ENCODE measurements at places on chromosomes 16 and 17. TPM values are rescaled to one million over a fixed set of nuclear protein-coding genes. Genes with fewer than 3 reads are reported as not detected.

Gene OTOP2
- not detected for total RNA-seq

Gene HYDIN
- 0.17 TPM for total RNA-seq

Gene QRICH2
- 3.3 TPM for total RNA-seq

Gene KRTAP3-2
- not detected for total RNA-seq

Gene MEFV
- total RNA-seq = not detected

Gene HASPIN
- total RNA-seq = 25.7 TPM

Gene PMP22
- 0.54 TPM for total RNA-seq

Gene PRR35
- total RNA-seq = not detected

Gene TMIGD1
- not detected for total RNA-seq

Gene GNGT2
- total RNA-seq = 18.4 TPM

Gene BHLHA9
- total RNA-seq = not detected

Gene CEP112
- total RNA-seq = 1.3 TPM

Gene GPR179
- not detected for total RNA-seq

Gene NPIPB6
- total RNA-seq = 4.1 TPM

Gene ALDH3A1
- not detected for total RNA-seq

Gene MT1G
- 28.5 TPM for total RNA-seq

Gene KRTAP2-3
- total RNA-seq = not detected

Gene NTN3
- 0.10 TPM for total RNA-seq

Gene RNF151
- 0.70 TPM for total RNA-seq

Gene PSMC5
- 185 TPM for total RNA-seq

Gene TLCD2
- 0.13 TPM for total RNA-seq

Gene TAC4
- not detected for total RNA-seq

Gene SNX20
- 34.3 TPM for total RNA-seq

Gene KRT39
- not detected for total RNA-seq

Gene PPM1D
- total RNA-seq = 19.7 TPM

Gene G6PC1
- total RNA-seq = not detected

Gene RNF157
- total RNA-seq = 51.7 TPM

Gene ABCA6
- not detected for total RNA-seq

Gene ADAD2
- total RNA-seq = not detected

Gene SPATA32
- 0.56 TPM for total RNA-seq

Gene TNK1
- 4.9 TPM for total RNA-seq

Gene MYADML2
- total RNA-seq = not detected

Gene ANKRD13B
- 46.2 TPM for total RNA-seq

Gene PAQR4
- 40.1 TPM for total RNA-seq

Gene ZNF385C
- total RNA-seq = not detected

Gene HBA2
- total RNA-seq = 0.59 TPM

Gene PRSS27
- 1.8 TPM for total RNA-seq

Gene TM4SF5
- not detected for total RNA-seq

Gene CD300LB
- total RNA-seq = not detected

Gene HBM
- total RNA-seq = not detected

Gene KLHL10
- total RNA-seq = not detected

Gene C1QL1
- total RNA-seq = 0.39 TPM

Gene SLC16A11
- 0.34 TPM for total RNA-seq

Gene DGKE
- 34.3 TPM for total RNA-seq

Gene ZFPM1
- total RNA-seq = 20.6 TPM

Gene PDILT
- not detected for total RNA-seq

Gene OR4D1
- total RNA-seq = 0.10 TPM
